Substantia nigra (tissue), 51 donors: ENCODE measurements at places on chromosomes 13 and 19.

- no peak for DNase-seq
Observed at GRCh38 chr19:30113186-30113585, 171.1 kb downstream of the URI1 start.

GRCh38 chr19:33134571-33135041 lies 2.7 kb downstream of the WDR88 start:
- DNase-seq = no peak

- DNase-seq = no peak
Observed at GRCh38 chr19:51271067-51271466, 20.2 kb downstream of the SIGLECL1 start.

DNA sequence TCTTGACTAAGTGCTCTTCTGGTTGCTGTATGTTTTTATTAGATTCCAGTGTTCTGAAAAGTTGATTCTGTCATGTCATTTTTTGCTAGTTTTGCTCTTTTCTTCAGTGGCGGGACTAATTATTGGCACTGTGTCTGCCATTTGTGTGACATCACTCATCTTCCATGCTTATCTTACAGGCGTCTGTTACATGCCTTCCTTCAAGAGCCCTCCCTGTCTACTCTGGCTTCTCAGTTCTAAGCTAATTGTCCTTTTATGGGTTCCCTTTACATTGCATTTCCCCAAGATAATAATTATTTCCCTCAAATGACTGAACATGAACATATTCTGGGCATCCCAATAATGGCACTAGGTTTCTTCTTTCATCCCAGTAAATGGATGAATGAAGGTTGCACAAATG lies 459.1 kb downstream of the DCT start:
- DNase-seq = no peak

DNA sequence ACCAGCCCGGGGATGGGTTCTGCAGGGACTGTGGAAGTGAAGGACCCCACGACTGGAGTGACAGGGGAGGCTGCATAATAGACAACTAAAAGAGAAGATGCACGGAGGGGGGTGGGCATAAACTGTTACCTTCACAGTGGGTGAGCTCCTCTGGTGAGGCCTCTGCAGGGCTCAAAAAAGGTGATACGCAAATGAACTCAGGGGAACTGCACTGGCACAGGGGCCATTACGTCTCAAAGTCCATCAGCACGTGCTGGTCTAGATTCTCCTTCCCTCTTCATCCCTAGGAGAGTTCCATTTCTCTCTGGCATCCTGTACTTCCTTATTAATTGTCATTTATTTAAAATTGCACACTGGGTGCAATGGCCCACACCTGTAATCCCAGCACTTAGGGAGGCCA lies 8.1 kb upstream of the FFAR2 start:
- no peak for DNase-seq

DNA sequence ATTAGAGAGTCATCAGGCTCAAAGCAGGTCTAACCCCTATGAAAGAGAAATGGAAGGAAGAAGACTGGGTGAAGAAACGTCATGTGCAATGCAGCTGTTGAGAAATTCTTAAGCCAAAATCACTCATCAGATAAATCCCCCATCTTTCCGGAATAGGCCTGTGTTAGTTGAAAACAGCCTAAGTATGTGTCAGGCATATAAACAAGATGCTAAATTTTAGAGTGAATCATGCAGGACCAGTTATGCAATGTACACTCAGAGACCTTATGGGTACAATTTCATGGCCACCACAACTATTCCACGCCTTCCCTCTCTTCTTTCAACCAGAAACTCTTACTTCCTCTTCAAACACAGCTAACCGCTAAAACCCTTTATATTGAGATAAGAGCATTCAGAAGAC lies 717.7 kb upstream of the ATXN8OS start:
- no peak for DNase-seq

- no peak for DNase-seq
Observed at GRCh38 chr13:79435561-79435990, 29.5 kb upstream of the RBM26 start.

GRCh38 chr13:41107104-41107571 lies 25.5 kb downstream of the KBTBD6 start:
- DNase-seq = no peak

DNA sequence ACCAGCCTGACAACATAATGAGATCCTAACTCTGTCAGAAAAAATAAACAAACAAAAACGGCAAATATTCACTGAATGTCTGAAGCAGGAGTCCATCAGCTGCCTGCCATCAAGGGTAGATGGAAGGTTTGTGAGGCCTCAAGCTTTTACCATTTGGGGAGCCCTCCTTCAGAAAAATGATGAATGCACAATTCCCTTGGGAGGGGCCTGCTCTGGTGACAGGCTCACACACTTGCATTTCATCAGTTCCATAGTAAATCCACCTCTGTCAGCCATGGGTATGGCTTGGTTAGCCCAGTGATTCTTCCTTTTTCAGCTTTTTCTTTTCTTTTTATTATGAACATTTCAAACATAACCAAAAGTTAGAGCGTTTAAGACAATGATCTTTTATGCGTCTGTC lies 26.3 kb upstream of the KATNAL1 start:
- no peak for DNase-seq

- DNase-seq = no peak
Observed at GRCh38 chr13:40362502-40362901, 303.9 kb downstream of the FOXO1 start.

GRCh38 chr19:53828531-53828930 lies 4.4 kb upstream of the NLRP12 start:
- no peak for DNase-seq

DNA sequence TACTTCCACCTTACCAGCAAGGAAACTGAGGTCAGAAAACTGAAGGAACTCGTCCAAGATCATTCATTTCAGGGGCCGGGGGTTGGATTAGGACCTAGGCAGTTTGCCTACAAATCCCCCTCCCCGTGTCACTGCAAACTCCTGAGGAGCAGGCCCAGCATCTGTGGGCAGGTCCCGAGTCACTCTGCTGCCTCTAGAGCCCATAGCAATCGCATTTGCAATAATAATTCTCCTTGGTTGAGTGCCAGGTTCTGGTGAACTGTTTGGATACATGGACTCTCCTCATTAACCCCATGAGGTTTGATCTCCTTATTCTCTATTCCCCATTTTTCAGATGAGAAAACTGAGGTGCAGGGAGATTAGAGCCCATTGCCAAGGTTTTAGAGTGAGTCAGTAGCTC lies 903 bp downstream of the PIN1 start:
- DNase-seq = no peak
